ENCODE measurements at places on chromosomes 7 and 10. TPM values are rescaled to one million over a fixed set of nuclear protein-coding genes. Genes with fewer than 3 reads are reported as not detected.

Gene CCDC146
- total RNA-seq = 6.3 TPM

Gene GPR146
- total RNA-seq = 2.4 TPM

Gene NRAP
- not detected for total RNA-seq

- no peak for DNase-seq
Measured at GRCh38 chr7:110548372-110548771, 542.6 kb upstream of the LRRN3 start.

DNA sequence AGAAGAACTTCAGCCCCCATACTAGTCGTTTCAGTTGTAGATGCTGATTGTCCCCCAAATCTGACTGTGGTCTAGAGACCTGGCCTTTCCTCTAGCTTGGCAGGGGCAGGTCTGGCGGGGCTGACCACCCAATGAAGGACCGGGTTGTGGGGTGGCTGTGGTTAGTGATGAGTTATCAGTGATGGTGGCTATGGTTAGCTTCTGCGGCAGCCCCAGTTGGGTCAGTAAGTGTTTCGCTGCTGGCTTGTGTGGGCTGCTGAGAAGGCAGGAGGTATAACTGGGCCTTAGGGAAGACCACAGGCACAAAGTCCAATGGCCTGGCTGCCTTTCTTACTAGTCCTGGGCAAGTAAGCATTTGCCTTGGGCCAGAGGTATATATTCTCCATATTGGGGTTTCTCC, 21.3 kb downstream of the VWA2 start:
- no peak for DNase-seq

DNA sequence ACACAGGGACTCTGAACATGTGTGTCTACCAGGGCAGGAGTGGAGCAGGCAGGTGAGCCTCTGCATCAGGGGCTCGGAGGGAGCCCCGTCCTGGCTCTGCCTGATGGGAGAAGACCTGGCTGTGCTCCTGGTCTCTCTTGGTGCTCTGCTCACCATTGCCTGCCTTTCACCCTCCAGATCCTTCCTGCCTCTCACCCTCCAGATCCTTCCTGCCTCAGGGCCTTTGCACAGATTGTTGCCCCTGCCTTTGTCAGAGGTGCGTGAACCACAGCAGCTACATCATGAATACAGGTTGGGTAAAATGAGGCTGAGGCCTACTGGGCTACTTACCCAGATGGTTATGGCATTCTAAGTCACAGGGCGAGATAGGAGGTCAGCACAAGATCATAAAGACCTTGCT, 16.6 kb downstream of the COL26A1 start:
- DNase-seq = no peak

DNA sequence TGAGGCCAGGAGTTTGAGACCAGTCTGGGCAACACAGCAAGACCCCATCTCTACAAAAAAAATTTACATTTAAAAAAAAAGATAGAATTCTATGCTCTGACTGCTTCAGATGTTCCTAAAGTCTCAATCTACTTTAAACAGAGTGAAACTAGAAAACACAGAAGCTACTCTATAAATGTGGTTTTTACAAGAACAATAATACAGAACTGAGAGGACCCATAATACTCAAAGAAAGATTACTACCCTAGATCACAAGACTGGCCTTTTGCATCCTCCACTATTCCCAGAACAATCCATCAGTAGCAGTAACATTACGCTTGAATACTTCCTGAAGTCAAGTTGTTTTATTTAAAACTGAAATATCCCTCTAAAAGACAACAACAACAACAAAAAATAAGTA, 119.4 kb downstream of the ZFAND4 start:
- no peak for DNase-seq

GRCh38 chr10:58179238-58179637, 88.5 kb downstream of the IPMK start:
- no peak for DNase-seq

DNA sequence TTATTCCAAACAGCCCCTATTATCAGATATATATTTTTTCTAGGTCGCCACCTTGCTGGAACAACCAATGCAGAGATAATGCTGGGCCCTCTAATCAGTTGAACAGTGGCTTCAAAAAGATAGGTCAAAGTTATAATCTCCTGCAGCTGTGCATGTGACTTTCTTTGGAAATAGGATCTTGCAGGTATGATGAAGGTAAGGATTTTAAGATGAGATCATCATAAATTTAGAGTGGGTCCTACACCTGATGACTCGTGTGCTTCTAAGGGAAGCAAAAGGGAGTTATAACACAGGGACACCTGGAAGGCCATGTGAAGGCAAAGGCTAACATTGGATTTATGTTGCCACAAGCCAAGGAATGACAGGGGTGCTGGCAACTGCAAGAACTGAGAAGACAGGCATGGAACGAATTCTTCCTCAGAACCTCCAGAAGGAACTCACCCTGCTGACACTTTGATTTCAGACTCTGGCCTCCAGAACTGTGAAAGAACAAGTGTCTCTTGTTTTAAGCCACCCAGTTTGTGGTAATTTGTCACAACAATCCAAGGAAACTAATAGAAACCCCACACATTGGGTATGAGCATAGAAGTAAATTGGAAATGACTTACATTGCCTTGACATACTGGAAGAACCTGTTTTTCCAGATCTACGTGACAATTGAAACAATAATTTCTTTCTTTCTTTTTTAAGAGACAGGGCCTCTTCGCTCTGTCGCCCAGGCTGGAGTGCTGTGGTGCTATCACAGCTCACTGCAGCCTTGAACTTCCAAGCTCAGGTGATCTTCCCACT, 34.4 kb downstream of the CCDC71L start:
- DNase-seq = peak; percentile 62

DNA sequence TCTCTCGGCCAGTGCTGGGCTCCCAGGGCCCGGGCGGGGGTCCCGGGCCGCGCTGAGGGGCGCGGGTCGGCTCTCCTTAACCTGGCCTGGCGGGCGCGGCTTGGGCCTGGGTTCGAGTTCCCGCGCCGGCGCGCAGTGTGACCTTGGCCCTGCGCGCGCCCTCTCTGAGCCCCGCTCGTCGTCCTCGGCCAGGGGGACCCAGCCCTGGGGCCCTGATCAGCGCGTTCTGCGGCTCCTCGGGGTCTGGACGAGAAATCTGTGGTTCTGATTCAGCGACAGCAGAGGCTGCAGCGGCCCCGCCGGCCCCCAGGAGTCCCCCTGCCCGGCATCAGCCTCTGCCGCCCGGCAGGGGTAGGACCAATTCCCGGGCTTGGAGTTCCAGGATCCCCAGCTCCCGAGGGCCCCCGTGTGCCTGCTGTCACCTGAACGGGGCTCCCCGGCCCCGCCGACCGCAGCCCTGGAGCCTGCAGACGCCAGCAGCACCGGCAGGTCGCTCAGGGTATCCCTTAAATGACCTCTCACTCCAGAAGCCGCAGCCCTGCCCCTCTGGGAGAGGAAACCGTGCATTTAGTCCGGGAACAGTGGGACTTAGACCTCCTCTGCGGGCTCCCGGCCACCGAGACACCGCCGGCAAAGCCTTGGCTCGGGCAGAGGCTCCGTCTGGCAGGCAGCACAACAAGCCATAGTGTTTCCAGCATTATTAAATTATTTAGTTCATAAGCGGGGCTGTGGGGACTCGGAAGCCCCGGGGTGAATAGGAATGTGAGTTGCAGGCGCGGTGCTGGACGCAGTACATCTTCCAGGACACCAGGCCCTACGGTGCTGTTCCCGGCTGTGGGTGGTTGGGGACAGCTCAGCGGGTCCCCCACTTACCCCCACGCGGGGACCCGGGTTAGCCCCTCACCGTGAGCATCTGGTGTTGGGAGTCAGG, 572 bp downstream of the CHST12 start:
- no peak for DNase-seq

DNA sequence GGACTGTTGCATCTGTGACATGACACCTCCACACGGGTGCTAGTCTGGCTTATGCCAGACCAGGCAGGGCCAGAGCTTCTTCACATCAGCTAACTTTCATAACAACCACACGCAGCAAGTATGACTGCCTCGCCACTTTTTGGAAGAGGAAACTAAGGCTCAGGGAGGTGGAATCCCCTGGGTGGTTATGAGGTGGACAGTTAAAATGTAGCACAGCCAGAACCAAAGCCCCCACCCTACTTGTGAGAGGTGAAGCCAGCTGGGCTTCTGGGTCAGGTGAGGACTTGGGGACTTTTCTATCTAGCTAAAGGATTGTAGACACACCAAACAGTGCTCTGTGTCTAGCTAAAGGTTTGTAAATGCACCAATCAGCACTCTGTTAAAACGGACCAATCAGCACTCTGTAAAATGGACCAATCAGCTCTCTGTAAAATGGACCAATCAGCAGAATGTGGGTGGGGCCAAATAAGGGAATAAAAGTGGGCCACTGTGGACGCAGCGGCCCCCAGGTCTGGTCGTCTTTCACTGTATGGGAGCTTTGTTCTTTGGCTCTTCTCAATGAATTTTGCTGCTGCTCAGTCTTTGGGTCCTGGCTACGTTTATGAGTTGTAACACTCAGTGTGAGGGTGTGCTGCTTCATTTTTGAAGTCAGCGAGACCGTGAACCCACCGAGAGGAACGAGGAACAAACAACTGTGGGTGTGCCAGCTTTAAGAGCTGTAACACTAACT, 171.0 kb downstream of the PTPN20 start:
- no peak for DNase-seq

GRCh38 chr10:131452926-131453720, 141.6 kb upstream of the TCERG1L start:
- no peak for DNase-seq

- no peak for DNase-seq
Measured at GRCh38 chr7:124700655-124701054, 64.9 kb downstream of the GPR37 start.

DNA sequence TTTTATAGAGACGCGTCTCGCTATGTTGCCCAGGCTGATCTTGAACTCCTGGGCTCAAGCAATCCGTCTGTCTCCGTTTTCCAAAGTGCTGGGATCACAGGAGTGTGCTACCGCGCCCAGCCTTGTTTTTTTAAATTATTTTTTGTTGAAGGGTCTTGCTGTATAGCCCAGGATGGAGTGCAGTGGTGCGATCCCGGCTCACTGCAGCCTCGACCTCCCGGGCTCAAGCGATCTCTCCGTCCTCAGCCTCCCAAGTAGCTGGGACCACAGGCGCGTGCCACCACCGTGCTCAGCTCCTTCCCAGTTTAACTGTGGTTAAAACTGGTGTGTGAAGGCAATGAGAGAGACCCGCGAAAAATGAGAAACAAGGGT, 11.0 kb upstream of the HNRNPF start:
- DNase-seq = no peak
